CD4-positive, alpha-beta memory T cell (primary cell): ENCODE measurements at places on chromosomes 1 and 21.

- no peak for DNase-seq
Observed at GRCh38 chr1:26626994-26627393, 68.8 kb upstream of the ARID1A start.

DNA sequence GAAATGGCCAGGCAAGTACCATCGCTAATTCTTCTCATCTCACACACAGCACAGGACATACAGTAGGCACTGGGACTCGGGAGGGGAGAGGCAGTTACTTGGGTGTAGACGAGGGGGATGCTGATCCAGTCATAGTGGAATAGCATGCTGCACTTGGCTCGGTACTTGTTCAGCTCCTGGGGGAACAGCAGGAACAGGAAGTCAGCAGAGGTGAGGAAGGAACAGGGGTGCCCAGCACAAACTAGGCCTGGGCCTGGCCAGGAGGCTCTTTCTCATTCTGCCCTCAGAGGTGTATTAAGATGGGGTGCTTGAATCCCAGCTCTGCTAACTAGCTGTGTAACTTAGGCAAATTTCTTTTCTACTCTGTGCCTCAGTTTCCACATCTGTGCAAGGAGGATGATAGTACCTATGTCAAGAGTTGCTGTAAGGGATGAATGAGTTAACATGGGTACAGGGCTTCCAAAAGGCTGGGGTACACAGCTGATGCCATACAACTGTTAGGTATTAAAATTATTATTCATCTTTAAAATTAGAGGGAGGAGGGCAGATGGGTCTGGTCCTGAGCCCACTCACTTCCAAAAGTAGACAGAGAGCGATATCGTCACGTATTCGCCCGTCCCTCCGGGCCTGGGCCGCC lies 2.4 kb downstream of the BEST4 start:
- DNase-seq: no peak

- peak; percentile 61 for DNase-seq
Observed at GRCh38 chr21:44932408-44933181, 7.2 kb upstream of the SLX9 start.

DNA sequence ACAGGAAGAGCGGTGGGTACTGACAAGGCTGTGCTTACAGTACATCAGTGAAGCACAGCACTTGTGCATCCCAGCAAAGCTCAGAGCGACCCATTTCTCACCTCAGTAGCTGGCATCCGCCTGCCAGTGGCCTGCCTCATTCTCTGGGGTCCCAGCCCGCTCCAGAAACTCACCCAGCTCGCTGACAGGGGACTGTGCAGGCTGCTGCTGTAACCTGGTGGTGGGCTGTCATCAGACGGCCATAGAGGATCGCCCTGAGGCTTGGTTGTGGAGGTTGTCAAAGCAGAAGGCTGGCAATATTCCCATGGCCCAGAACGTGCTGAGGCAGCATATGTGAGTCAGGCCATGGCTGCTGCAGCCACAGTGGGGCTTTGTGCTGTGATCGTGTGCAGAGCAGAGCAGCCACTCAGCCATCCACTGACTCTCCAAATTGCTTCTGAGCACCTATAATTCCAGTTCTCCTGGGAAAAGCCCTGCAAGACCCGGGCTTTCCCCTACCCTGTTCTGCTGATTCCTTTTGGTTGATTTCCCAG lies 13.6 kb upstream of the GPR137B start:
- no peak for DNase-seq

- no peak for DNase-seq
Observed at GRCh38 chr1:91952187-91952586, 3.0 kb downstream of the BRDT start.

GRCh38 chr1:10515301-10515975 lies 40.7 kb downstream of the PEX14 start:
- DNase-seq: no peak

- no peak for DNase-seq
Observed at GRCh38 chr1:156781585-156782186, 14.4 kb downstream of the PRCC start.

- no peak for DNase-seq
Observed at GRCh38 chr1:244436336-244437085, 15.2 kb downstream of the ADSS2 start.

- DNase-seq: no peak
Observed at GRCh38 chr1:56963667-56964066, 2.1 kb downstream of the C8B start.

DNA sequence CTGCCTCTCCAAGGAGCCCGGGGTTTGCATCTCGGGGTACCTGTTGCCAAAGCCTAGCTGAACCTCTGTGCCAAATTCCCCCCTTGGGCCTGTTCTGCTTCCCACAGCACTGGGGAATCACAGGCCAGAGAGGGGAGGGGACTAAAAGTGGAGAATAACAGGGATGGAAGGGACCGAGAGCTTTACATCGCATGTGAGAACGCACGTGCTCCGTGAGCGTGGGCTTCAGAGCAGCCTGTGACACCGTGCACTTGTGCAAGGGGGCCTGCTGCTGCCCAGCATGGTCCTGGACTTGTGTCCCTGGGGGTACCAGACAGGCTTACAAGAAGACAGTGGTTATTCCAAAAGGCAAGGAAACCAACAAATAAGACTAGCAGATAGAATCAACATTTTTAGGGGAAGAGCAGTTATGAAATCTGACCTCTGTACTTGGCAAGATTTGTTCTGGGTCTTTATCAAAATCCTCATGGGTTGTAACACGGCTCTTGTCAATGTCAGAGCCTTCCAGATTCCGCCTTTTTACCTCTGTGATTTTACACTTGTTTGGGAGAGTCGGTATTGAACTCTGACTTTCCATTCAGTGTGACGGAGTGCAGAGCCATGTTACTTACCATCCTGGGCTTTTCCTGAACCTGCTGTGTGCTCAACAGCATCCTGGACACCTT lies 36.2 kb upstream of the TNFRSF1B start:
- no peak for DNase-seq

DNA sequence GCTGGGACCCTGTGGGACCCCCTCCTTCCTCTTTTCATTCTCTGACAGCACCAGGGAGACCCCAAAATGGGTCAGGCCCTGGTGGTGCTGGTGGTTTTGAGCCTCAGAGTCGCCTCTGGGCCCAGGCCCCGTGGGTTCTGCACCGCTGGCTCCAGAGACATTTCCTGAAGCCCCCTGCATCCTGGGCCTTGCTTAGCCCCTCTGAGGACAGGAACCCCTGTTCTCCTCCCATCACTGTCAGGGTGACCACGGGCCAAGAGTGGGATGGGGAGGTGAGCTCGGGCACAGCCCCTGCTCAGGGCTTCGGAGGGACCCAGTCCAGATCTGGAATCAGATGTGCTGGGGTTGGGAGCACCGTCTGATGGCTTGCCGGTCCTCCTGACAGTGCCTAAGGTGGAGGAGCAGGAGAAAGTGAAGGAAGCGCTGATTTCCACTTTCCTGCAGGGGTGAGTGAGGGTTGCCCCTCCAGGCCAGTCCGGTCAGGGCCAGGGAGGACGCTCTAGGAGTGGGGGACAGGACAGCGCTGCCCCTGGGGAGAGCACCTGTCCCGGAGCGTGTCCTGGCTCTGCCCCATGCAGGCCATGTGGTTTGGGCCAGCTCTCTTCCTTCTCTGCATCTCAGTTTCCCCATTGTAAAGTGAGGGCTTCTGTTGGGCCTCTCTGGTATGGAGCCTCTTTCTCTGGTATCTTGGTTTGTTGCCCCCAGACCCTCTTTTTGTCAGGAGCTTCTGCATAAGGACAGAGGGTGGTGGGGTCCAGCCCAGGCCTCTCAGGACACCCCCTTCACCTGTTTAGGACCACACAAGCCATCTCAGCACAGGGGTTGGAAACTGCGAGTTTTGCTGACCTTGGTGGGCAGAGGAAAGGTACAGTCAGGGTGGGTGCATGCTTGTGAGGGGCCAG lies 71.0 kb downstream of the TRIM11 start:
- DNase-seq: no peak

GRCh38 chr1:229073251-229073650 lies 197.7 kb upstream of the RAB4A start:
- no peak for DNase-seq

DNA sequence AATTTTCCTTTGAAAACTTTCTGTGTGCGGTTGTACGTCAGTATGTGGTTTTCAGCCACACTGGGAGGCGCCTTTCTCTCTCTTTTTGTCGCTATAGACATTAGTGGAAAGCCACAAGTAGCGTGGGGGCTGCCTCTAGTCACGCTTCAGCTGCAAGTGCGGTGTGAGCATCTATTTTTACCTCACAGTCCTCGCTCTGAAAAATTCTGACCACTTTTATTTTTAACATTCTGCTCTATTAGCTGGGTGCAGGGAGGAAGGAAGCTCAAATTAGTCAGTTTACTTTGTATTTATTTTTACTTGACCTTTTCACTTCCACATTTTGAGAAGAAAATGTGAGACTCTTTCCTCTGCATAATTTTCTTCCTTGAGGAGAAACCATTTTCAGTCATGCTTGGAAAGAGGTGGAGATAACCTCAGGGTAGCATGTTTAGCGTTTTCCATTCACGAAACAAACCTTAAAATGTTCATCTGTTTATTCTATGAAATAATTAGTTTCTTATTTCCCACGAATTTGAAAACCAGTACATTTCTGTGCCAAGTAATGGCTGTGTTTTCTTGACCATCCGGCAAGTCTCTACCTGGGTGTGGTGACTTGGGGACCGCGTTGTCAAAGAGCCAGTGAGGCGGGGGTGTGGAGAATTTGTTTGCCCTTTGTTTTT lies 35.6 kb downstream of the ADARB1 start:
- peak; percentile 46 for DNase-seq

- no peak for DNase-seq
Observed at GRCh38 chr21:32481875-32482408, 69.4 kb downstream of the EVA1C start.

DNA sequence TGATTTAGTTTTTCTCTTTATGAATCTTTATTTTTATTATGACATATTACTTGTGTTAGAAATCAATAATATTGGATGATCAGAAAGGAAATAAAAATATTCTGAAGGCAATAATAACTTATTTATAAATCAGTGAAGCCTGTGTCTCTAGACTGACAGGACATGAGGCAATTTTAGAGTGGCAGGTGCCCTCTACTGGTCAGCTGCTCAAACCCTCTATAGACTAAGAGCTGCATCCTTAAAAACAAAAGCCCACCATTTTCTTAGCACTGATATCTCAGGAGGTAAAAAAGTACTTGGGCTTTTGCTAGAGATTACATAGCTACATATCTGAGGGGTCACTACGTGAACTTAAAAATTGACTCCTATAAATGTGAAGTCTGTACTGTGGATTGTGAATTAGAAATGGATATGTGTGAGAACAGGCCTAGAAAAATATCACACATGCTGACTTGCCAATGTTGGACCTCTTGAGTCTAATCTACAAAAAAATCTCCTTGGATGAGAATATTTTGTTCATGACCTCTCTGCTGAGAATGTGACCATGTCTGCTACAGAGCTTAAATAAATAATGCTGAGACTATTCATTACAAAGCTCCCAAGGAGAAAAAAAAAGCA lies 597.9 kb upstream of the ADAMTS5 start:
- DNase-seq: no peak

DNA sequence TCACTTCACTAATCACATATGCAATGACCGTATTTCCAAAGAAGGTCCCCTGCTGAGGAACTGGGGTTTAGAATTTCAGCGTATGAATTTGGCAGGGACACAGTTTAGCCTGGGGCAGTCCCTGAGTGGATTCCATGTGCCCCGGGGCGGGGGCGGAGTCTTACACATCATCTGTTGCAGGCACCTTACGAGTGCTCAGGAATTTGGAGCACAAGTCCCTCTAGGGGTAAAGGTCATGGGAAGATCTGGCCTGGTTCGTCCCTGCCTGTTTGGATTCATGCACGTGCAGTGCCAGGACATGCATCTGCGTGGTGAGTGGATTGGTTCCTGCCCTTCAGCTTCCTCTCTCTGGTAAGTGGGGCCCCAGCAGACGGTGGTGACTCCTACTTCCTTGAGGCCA lies 208.3 kb upstream of the C1orf174 start:
- no peak for DNase-seq

DNA sequence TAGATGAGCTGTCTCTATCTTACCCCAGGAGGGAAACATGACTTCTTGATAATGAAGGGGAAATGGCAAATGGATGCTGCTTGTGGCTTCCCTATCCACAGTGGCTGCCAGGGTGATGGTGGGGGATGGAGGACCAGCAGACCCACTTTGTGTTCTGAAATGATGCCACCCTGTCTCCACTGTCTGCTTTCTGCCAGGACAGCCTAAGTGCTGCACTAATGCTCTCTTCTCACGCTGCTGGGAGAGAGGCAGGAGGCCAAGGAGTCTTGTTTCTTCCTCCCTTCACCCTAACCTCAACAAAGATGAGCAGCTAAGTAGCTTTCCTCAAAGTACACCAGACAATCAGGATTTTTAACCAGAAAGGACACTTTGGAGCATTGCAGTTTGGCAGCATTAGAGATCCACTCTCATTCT lies 36.6 kb downstream of the XCL1 start:
- DNase-seq: no peak

GRCh38 chr1:30325085-30325935 lies 398.1 kb downstream of the MATN1 start:
- no peak for DNase-seq

DNA sequence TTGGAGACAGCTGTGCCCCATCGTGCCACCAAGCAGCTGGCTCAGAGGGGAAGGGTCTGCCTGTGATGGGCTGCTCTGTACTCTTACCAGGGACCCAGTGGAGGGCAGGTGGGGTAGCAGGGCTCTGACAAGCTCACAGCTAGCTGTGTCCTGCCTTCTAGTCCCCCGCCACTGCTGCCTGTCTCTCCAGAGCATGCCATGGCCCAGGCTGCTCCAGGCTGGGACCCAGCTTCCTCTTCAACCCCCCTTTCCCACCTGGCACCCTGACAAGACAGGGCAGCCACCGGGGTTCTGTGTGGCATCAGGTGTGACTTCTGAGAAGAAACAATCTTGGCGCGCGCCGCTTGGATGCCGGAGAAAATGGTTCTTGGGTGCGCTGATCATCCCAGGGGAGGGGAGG lies 92.3 kb upstream of the ACTL8 start:
- no peak for DNase-seq

GRCh38 chr1:64093941-64094340 lies 109.5 kb upstream of the UBE2U start:
- no peak for DNase-seq

DNA sequence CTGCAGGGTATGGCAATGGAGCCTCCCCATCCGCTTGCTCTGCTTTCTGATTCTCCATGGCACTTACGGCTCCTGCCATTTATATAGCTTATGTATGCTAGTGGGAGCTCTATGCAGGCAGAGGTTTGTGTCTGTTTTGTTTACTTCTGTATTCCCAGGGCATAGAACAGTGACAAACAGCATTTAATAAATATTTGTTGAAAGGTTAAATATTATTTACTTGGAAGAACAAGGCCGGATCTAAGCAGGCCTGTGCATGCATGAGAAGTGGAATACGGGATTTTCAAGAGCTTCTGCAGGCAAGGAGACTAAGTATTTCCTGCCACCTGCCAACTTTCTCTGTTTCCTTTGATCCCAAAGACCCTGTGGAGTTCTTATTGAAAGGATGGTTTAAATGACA lies 90.7 kb downstream of the XCL2 start:
- DNase-seq: no peak

DNA sequence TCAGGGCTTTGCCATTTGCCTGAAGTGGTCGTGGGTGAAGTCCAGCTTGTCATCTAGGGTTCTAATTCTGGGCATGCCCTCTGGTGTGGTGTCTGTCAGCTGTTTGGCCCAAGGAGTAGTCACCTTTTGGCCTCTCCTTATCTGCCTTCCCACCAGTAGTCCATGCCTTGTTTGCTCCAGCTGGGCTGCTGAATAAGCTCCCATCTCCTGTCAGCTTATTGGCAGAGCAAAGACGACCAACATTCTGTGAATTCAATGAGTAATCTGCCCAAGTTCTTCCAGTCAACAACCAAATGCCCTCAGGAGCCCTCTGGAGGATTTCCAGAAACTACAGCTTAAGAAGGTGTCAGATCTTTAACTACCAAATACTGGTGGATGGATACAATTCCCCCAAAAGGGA lies 7.0 kb downstream of the BCAN start:
- no peak for DNase-seq

GRCh38 chr1:201740670-201741111 lies 88.3 kb upstream of the IPO9 start:
- DNase-seq: no peak
